ENCODE measurements at places on chromosomes 3 and 15.

GRCh38 chr15:101025501-101025885, 106.3 kb downstream of the LRRK1 start:
- no peak for DNase-seq

- DNase-seq: no peak
Measured at GRCh38 chr3:48014358-48014757, 1.9 kb downstream of the MAP4 start.

DNA sequence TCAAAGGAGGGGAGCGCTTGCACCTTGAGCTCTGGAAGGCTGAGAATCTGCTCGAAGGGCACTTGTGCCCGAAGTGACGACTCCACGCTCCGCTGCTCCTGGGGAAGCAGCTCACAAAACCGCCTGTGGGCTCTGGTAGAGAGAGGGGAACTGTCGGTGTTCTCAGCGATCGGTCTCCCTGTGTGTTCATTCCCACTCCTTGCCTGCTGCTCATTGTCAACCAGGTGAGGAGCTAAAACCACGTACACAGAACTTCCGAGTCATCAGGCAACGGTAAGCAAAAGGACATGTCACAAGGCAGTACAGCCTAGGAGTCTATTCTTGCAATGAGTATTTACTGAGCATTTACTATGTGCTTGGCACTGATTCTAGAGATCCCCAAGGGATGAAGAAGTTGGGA, 1.5 kb downstream of the CIB1 start:
- no peak for DNase-seq

DNA sequence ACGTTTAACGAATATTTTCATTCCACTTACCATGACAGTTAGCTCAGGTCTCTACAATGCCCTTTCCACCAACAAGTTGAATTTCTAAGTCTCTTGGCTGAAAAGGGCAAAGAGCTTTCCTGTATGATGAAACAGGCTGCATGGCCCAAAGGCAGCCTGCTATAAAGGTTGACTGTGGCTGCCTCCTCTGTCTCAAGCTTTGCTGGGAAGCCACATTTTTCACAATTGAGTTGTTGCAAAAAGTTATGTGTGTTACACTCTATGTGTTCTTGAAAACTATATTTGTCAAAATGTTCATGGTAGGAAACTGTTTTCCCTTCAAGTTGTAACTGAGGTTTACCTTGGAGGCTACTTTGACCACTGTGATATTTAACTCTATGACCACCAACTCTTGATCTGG, 49.5 kb downstream of the DZIP1L start:
- no peak for DNase-seq

DNA sequence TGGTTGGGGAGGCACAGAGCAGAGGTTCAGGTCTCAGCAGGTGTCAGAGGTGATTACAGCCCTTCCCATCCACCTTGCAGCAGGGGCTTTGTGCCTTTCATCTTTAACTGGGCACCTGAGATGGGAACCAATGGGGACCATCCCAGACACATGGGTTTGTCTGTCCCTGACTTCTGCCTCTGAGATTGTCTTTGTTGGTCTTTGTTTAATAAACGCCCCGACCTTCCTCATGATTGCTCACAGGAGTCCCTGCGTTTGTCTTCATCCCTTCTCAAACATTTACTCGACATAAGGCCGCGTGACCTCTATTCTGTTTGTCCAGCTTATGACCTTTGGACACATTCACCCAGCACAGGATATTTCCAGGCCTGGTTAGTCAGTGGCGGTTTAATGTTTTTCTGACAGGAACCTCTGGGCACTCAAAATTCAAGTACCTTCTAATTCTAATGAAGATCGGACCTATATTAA, 5.9 kb downstream of the ZSCAN2 start:
- no peak for DNase-seq

GRCh38 chr3:105593315-105593714, 226.6 kb downstream of the ALCAM start:
- DNase-seq: no peak

GRCh38 chr3:4447295-4447999, 19.6 kb downstream of the SUMF1 start:
- DNase-seq: no peak

DNA sequence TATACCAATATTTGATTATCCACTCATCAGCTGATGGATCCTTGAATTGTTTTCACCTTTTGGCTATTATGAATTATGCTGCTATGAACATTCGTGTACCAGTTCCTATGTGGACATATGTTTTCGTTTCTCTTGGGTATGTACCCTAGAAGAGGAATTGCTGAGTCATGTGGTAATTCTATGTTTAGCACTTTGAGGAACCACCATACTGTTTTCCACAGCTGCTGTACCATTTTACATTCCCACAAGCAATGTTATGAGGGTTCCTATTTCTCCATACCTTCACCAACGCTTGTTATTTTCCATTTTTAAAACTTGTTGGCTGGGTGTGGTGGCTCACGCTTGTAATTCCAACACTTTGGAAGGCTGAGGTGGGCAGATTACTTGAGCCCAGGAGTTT, 62.9 kb downstream of the RPLP1 start:
- no peak for DNase-seq

DNA sequence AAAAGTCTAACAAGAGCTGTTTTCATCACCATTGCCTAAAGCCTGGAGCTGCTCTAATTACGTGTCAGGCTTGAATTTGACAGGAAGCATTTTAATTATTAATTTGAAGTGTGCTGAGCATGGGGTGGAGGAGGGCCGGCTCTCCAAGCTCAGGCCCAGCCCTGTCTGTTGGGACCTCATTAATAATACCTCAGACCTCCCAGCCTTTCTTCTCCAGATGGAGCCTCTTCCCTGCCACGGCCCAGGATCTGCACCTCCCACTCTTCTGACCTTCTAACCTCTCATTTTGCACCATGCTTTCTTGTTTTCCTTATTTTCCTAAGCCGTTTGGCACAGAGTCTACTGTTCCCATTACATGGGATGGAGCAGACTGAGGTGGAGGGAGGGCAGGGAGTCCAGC, 30.0 kb downstream of the INSYN1 start:
- no peak for DNase-seq

Data from iris pigment epithelial cell (primary cell).